Stimulated activated CD8-positive, alpha-beta memory T cell treated with anti-CD3 and anti-CD28 coated beads, Interleukin-2, amount 100 ng/mL, for 1 hour (primary cell): ENCODE measurements at places on chromosomes 7 and 10.

GRCh38 chr10:43237128-43237527 is 29.7 kb downstream of the RASGEF1A start:
- DNase-seq = no peak

GRCh38 chr10:6203331-6204062 is 765 bp downstream of the PFKFB3 start:
- no peak for DNase-seq

GRCh38 chr7:117762055-117762454 is 111.2 kb downstream of the CTTNBP2 start:
- no peak for DNase-seq

DNA sequence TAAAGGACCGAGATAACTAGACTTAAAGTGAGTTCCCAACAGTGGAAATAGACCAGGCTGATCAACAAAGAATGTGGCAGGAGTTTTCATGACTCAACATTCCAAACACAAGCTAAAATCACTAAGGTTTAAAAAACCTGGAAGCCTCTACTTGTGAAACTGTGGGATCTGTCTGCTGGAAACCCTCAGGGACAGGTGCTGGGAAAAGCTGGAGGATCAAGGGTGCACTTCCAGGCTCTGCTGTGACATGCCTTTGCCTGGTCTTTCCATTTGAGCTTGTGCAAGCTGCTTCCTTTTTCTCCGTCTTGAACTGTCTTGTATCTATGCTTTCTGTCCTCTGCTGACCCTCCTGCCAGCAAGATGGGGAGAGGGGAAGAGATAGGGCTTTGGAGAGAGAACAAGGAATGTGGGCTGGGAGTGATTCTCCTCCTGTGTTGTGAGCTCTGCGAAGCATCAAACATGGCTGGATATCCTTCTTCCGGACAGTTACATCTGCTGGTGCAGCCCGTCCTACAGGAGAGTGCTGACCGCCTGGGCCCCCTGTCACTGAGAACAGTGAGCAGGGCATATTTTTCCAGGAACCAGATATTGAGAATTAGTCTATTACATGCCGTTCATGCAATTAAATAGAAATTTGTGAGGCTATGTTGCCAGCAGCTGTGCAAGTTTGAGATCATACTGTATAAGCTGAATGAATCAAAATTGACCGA is 25.5 kb downstream of the ARHGAP22 start:
- no peak for DNase-seq

DNA sequence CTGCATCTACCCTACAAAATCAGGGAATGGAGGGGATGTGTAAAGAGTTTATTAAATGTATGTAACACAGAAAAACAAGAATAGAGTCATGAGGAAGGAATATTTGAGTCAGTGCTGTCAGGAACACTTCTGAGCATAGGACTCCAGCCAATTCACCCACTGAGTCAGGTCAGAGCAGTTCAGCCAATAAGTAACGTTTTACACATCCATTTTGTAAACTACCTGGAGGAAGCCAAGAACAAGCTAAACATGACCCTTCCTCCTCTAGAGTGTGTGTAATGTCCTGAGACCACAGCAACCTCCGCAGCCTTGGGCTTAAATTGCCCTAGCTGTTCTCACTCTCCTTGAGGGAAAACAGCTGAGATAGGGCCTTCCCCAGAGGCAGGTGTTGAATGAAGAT is 691.5 kb upstream of the LRRN3 start:
- DNase-seq = no peak

DNA sequence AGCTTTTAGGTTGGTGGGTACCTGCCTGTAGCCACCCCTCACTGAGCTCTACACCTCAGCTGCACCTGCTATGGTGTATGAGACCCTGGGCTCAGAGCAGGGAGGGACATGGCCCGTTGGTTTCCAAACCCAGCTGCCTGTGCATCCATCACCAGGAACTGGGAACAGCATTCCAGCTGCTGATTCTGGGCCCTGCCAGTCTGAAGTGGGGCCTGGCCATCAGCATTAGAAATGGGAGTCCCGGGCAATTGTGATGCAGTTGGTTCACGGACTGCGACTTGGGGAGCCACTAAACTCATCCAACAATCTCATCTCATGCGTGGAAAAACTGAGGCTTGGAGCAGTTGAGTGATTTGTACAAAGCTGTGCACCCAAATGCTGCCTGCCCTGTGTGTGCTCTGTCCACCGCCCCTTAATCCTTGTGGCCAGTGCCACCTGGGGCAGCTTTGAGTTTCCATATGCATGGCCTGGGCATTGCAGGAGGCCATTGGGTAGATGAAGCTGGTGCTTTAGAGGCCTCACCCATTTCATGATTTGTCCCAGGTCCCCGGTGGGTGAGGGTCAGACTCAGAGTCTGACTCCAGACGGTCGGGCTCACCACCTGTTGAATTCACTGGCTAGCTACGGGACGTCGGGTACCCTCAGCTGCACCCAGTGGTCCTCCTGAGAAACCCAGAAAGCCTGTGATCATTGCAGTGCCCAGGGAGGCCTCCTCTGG is 109.0 kb upstream of the SHH start:
- DNase-seq = no peak

DNA sequence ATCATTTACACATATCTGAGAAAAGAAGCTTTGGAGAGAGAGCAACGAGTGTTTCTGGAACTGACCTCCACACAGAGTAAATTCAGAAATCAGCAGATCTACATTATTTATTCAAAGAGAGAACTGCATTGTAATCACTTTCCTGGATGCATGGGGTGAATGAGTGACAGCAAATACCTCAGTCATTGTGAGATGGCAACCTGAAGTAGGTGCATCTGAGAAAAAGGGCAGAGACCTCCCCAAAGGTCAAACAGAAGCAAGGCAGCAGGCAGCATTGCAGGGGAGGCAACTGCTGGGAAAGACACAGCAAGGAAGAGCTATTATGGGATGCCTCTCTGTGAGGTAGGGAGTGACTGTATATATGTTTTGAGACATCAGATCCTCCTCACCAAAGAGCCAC is 26.5 kb upstream of the SMIM30 start:
- no peak for DNase-seq

- no peak for DNase-seq
These were observed 27.9 kb upstream of the HNRNPH3 start for GRCh38 chr10:68303849-68304412.

DNA sequence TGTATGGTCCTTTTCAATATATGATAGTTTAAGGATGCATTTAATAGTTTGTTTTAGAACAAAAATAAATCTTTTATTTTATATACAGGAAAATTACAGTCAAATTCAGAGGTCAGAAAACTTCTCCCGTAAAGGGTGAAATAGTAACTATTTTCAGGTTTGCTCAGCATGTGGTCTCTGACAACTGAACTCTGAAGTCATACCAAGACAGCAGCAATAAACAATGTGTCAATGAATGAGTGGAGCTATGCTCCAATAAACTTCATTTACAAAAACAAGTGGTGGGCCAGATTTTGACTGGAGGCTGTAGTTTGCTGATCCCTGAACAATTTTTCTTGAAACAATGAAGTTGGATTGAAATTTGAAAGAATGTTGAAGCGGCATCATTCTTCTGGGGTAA is 123.6 kb downstream of the ZNF248 start:
- DNase-seq = no peak

- no peak for DNase-seq
These were observed 553.3 kb downstream of the TFEC start for GRCh38 chr7:115477193-115477651.

DNA sequence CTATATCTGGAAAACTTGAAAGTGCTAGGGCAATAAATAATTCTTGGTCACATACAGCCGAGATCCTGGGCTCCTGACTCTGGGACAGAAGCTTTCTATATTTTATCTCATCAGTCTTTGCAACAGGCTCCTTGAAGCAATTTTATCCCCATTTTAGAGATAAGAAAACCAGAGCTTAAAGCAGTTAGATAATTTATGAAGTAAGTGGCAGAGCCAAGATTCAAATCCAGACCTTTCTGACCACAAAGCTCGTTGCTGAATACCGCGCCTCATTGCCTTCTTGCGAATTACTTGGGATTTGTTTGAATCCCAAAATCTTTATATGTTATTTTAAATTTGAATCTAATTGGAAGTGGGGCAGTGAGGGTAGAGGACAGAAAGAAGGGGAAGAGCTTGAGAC is 106.0 kb downstream of the TCF7L2 start:
- DNase-seq = no peak

DNA sequence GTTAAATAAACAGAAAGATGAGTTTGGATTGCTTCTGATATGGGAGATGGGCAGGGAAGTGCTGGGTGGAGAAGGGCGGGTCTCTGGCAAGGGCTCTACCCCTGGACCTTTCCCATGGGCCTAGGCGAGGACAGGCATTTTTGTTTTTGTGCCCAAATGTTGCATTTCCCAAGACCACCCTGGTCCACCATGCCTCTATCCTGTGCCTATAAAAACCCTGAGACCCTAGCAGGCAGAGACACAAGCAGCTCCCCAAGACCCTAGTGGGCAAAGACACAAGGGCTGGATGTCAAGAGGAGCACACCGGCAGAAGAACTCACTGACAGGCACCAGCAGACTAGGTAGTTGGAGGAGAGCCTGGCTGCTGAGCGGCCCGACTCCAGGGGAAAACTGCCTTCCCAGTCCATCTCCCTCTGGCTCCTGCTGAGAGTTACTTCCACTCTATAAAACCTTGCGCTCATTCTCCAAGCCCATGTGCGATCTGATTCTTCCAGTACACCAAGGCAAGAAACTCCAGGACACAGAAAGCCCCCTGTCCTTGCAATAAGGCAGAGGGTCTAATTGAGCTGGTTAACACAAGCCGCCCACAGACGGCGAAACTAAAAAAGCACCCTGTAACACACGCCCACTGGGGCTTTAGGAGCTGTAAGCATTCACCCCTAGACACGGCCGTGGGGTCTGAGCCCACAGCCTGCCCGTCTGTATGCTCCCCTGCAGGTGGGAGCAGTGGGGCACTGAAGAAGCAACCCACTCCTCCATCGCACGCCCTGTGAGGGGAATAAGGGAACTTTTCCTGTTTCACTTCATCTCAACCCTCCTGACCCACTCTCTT is 291.4 kb downstream of the PTPRN2 start:
- DNase-seq = no peak

- no peak for DNase-seq
These were observed 102.3 kb upstream of the PPIF start for GRCh38 chr10:79244841-79245504.

DNA sequence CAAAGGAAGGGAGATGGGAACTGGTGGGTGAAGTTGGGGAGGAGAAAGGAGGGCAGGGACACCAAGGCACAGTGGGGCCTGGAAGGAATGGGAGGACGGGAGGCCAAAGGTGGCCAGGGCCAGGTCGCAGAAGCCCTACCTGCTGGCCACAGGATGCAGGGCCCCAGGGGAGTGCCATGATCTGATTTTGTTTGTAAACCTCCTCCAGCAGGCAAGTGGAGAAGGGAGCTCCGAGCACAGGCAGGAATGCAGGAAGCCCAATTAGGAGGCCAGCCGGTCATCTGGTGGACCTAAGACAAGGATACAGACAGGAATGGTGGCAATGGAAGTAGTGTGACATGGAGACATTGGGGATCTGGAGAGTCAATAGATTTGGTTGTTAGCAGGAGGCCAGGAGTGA is 107.0 kb upstream of the ZMIZ1 start:
- no peak for DNase-seq

GRCh38 chr7:45455662-45456061 is 118.5 kb upstream of the ADCY1 start:
- no peak for DNase-seq

DNA sequence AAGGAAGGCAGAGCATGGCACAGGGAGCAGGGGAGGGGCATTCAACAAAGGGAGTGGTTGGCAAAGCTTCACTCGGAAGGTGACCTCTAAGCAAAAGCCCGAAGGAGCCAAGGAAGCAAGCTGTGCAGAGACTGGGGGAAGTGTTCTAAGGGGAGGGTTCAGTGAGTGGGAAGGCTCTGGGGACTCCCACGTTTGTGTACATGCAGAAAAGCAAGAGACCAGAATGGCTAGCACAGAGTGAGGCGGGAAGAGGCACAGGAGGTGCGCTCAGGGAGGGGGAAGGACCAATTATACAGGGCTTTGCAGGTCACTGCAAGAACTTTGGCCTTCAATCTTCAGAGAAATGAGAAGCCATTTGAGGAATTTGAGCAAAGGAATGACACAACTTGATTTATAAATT is 7.4 kb downstream of the ARHGAP21 start:
- DNase-seq = no peak

DNA sequence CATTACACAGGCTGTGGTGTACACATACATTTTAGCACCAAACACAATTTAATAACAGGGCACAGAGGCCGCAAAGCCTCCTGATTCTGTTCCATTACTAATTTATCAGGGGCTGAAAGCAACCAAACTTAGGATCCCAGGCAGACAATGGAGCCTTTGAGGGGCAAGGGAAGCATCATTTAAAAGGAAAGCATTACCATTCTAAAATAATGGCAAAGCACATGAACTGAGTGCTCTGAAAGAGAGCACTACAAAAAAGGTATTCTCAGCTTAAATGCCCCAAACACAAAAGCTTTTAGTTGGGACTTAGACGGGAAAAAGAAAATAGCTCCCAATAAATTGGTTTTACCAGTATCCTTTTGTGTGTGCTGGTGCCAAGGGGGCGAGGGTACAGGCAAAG is 282.0 kb upstream of the ETV1 start:
- no peak for DNase-seq

- no peak for DNase-seq
These were observed 1203.3 kb upstream of the CELF2 start for GRCh38 chr10:9814285-9814864.

DNA sequence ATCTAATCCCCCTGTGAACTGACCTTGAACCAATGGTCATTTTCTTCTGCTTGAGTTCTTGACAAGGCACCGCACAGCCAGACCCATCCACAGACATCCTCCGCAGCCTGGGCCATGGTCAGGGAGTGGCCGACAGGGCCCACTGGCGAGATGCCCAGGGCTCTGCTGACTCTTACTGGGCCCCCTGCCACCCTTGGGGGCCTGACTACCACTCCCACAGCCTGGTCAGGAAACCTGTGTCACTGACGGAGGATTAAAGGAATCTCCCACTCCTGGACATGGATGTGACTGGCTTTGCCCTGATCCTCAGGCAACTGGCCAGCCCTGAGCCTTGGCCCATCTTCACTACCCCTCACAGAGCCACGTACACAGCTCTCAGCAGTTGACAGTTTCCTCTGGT is 50.4 kb upstream of the ENO4 start:
- no peak for DNase-seq

GRCh38 chr10:122911889-122912484 is 1.6 kb downstream of the FAM24A start:
- peak; percentile 8 for DNase-seq
